ENCODE measurements at places on chromosomes 16 and 17. TPM values are rescaled to one million over a fixed set of nuclear protein-coding genes. Genes with fewer than 3 reads are reported as not detected.

FZD2 gene
- polyA plus RNA-seq, result 55.1 TPM

UQCRC2 gene
- 333 TPM for polyA plus RNA-seq

HS3ST3B1 gene
- 21.1 TPM for polyA plus RNA-seq

PRR15L gene
- polyA plus RNA-seq, result 22.9 TPM

USP32 gene
- 38.1 TPM for polyA plus RNA-seq

ASGR1 gene
- polyA plus RNA-seq, result 9.2 TPM

GLTPD2 gene
- polyA plus RNA-seq, result 11.5 TPM

NT5C3B gene
- polyA plus RNA-seq, result 113 TPM

PRSS22 gene
- polyA plus RNA-seq, result 9.1 TPM

SMPD3 gene
- 2.4 TPM for polyA plus RNA-seq

LPO gene
- polyA plus RNA-seq, result not detected

KCNH6 gene
- 1.4 TPM for polyA plus RNA-seq

C17orf67 gene
- polyA plus RNA-seq, result 0.65 TPM

GAS7 gene
- polyA plus RNA-seq, result 18.4 TPM

USP36 gene
- polyA plus RNA-seq, result 26.7 TPM

OTOA gene
- 0.22 TPM for polyA plus RNA-seq

HYDIN gene
- 8.8 TPM for polyA plus RNA-seq

KRTAP17-1 gene
- not detected for polyA plus RNA-seq

CFAP97D1 gene
- polyA plus RNA-seq, result not detected

TEX14 gene
- 0.62 TPM for polyA plus RNA-seq

SOST gene
- polyA plus RNA-seq, result 54.4 TPM

SPATA22 gene
- polyA plus RNA-seq, result not detected

MYO15A gene
- 4.1 TPM for polyA plus RNA-seq

MFSD6L gene
- 3.9 TPM for polyA plus RNA-seq

FSCN2 gene
- polyA plus RNA-seq, result 1.7 TPM

MAF gene
- 42.1 TPM for polyA plus RNA-seq

CRHR1 gene
- 0.59 TPM for polyA plus RNA-seq
